ENCODE measurements at places on chromosomes 13 and 19. TPM values are rescaled to one million over a fixed set of nuclear protein-coding genes. Genes with fewer than 3 reads are reported as not detected.
A peak's percentile ranks its signal among the peaks of the same experiment; 100 is the strongest.

DNA sequence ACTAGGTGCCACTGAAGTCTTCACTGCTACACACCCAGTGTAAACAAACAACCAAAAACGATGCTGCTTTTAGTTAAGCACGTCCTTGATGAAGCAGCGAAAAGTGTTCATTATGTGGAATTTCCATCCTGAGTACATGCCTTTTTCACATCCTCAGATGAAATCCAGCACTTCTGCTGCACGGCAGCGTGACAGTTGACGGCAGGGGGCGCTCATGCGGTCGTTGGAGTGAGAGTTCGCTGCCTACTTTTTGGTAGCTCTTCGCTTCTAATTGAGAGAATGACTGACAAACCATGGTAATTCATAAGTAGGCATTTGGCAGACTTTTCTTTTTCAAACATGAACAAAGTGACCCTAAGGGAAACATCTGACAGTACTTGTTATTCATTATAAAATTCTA lies 1124.9 kb downstream of the EFNB2 start:
- DNase-seq: no peak

DNA sequence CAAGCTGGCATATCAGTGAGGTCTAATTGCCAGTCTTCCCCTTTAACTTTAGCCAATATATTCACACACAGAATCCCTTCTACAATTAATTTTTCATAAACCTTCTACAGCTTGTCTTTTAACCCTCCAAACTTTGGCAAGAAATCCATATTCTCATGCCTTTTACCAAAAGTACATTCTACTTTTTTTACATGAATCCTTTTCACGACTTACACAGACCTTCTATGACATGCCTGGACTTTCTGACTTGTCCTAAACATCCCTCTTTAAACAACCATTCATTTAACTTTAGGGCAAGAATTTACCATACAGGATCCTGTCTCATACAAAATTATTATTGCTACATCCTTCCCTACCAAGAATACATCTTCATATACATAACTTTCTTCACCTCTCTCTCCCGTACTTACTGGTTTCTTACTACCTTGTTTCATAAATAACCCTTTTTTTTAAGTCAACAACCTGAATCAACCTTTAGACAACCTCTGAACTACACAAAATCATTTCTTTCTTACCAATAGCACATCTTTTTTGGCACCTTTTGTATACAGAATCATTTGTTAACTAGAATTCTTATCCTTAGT lies 23.5 kb downstream of the ZNF544 start:
- no peak for DNase-seq

GRCh38 chr13:105365831-105366230 lies 1169.6 kb downstream of the EFNB2 start:
- peak; percentile 11 for DNase-seq

- no peak for DNase-seq
Observed at GRCh38 chr19:14979476-14980255, at the start of gene SLC1A6. SLC1A6 (minus strand) TSS chr19:14979864; CDS start chr19:14972910, 6,954 bp downstream.

DNA sequence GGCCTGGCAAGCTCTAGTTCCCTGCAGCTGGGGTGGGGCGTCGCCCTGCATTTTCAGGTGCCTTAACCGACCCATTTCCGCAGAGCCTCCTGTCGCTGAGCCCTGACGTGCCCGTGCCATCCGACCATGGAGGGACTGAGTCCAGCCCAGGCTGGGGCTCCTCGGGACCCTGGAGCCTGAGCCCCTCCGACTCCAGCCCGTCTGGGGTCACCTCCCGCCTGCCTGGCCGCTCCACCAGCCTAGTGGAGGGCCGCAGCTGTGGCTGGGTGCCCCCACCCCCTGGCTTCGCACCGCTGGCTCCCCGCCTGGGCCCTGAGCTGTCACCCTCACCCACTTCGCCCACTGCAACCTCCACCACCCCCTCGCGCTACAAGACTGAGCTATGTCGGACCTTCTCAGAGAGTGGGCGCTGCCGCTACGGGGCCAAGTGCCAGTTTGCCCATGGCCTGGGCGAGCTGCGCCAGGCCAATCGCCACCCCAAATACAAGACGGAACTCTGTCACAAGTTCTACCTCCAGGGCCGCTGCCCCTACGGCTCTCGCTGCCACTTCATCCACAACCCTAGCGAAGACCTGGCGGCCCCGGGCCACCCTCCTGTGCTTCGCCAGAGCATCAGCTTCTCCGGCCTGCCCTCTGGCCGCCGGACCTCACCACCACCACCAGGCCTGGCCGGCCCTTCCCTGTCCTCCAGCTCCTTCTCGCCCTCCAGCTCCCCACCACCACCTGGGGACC lies 1.2 kb downstream of the ZFP36 start:
- peak; percentile 46 for DNase-seq

DNA sequence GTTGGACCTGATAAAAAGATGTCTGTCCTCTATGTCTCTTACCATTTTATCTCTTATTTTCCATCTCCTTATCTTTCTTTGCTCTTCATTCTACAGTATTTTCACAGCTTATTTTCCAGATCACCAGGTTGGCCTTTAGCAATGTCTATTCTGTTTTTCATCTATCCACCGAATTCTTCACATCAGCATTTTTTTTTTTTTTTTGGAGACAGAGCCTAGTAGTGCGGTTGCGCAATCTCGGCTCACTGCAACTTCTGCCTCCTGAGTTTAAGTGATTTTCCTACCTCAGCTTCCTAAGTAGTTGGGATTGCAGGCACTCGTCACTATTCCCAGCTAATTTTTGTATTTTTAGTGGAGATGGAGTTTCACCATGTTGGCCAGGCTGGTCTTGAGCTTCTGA lies 49.0 kb downstream of the DNAJC15 start:
- no peak for DNase-seq

DNA sequence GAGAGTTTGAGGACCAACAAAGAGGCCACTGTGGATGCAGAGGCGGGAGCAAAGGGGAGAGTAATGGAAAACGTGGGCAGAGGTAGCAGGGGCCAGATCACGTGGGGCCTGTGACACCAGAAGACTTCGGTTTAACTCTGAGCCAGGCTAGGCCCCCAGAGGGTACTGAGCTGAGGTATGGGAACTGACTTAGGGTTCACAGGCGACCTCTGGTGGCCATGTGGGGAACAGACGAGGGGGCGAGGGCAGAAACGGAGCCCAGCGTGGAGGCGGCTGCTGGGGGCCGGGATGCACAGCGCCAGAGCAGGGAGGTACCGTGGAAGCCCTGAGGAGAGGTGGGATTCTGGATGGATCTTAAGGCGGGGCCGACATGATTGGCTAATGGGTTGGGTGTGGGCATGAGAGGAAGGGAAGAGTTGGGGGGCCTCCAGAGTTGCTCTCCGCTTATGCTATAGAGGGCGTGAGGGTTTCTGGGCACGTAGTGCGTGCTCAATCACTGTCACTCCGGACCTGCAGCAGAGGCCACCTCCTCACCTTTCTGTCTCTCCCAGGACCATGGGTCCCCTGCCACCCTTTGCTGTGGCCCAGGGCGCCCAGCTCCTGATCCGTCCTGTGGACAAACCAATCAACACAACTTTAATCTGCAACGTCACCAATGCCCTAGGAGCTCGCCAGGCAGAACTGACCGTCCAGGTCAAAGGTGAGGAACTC lies 13.7 kb downstream of the PVR start:
- no peak for DNase-seq

DNA sequence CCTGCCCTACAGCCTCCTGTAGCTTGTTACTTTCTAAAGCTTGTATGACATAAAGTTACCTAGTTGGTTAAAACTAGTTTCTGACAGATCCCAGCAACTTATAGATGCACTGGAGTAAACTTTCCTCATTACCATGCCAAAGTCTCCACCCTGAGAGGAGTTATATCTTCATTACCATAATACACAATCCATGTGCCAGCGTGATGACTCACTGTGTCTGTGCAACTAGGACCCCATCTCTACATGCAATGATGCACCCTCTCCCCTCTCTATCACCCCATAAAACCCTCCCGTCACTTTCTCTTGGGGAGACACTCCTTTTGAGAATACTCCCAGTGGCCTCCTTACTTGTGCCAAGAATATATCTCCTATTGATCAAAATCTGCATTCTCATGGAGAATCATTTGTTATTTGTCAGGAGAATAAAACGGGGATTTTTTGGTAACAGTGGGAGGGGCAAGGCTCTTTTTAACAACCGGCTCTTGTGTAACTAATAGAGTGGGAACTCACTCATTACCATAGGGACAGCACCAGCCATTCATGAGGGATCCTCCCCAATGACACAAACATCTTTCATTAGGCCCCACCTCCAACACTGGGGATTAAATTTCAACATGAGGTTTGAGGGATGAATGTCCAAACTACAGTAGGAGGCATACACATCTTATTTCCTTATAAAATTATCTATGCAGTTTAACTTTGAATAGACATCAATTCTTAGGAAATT lies 235.1 kb upstream of the ATXN8OS start:
- DNase-seq: no peak

GRCh38 chr13:32746474-32746873 lies 160.2 kb downstream of the PDS5B start:
- no peak for DNase-seq

DNA sequence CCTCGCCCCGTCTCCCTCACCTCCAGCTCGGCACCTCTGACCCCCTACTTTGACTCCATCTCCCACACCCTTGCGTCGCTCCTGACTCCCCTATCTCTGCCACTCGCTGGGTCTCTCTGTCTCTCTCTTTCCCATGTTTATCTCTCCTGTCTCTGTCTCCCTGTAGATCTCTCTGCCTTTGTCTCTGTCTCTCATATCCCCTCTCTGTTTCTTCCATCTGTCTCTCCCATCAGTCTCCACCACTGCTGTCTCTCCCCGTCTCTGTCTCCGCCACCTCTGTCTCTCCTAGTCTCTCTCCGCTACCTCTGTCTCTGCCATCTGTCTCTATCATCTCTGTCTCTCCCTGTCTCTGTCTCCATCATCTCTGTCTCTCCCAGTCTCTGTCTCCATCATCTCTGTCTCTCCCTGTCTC lies 12.4 kb upstream of the BBC3 start:
- DNase-seq: no peak

- no peak for DNase-seq
Observed at GRCh38 chr13:108508263-108508662, 121.1 kb upstream of the MYO16 start.

- no peak for DNase-seq
Observed at GRCh38 chr19:41442473-41443355, at the start of gene ERICH4. ERICH4 (plus strand) TSS chr19:41443156; CDS start chr19:41443170, 14 bp downstream.

GRCh38 chr19:19297759-19298158 lies 22.6 kb downstream of the SUGP1 start:
- no peak for DNase-seq

Gene ZNF829
- total RNA-seq: 4.1 TPM

Gene LRRC63
- total RNA-seq: not detected

Gene SLC1A6
- total RNA-seq: not detected

Gene PINLYP
- total RNA-seq: 16.6 TPM
